ENCODE measurements at places on chromosomes 1 and 21. TPM values are rescaled to one million over a fixed set of nuclear protein-coding genes. Genes with fewer than 3 reads are reported as not detected.

DNA sequence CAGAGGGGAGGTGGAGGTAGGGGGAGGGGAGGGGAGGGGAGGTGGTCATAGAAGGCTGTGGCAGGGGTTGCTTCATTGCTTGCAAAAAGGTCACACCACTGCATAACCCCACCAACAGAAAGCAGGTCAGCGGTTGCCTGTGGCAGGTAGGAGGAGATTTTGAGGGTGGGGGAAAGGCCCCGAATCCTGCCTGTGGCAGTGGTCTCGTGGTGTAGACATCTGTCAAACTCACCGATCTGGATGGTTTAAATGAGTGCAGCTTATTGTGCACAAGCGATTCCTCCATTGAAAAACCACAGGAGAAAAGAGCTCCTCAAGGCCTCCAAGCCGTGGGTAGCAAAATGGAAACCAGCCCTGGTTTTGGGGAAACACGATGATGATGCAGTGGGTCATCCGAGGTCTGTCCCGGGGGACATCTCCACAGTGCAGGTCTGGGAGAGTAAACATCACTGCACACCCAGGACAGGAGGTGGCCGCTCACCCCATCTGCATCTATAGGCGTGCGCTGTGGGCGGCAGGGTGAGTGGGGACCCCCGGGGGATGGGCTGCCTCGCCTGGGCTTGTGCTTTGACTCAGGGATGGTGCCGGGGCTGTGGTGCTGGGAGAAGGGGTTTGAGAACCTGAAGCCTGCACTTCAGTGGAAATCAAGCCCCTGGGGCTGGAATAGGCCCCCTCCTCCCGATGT is 112.3 kb downstream of the CRYAA start:
- no peak for DNase-seq

GRCh38 chr1:67729872-67730271 is 44.9 kb downstream of the GADD45A start:
- DNase-seq: no peak

- DNase-seq: no peak
These were observed 61.8 kb upstream of the B3GALNT2 start for GRCh38 chr1:235566084-235566483.

DNA sequence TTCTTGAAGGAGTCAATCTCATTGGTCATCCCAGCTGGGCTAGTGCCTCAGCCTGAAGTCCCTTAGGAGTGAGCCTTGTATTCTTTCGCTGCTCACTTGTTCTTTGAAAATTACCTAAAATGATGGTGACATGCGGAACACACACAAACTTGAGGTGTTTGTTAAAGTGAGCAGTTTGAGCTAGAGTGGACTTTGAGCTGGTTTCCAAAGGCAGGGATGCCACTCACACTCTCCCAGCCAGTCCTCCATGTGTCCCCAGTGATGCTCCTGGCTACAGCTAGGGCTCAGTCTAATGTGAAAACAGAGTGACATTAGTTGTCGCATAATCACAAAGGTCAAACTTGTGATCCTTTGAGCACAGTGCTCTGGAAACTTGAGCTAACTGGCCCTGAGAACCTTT is 84.3 kb downstream of the DTL start:
- DNase-seq: no peak

- no peak for DNase-seq
These were observed 83.3 kb downstream of the DISP1 start for GRCh38 chr1:222898191-222898527.

DNA sequence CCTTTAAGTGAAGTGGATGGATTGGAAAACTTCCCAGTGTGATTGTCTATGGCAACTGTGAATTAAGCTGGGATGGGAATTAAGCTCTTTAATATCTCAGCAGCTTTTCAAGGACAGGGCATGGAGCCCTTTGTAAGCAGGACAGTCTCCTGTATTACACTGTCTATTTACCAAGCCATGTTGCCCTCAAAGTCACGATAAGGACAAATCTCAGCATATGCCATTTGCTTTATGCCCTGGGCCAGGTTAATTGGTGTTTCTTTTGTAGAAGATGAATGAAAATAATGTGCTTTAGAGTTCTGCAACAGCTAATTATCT is 17.6 kb downstream of the UTP25 start:
- DNase-seq: no peak

- DNase-seq: no peak
These were observed 160.8 kb upstream of the APP start for GRCh38 chr21:26331205-26331980.

DNA sequence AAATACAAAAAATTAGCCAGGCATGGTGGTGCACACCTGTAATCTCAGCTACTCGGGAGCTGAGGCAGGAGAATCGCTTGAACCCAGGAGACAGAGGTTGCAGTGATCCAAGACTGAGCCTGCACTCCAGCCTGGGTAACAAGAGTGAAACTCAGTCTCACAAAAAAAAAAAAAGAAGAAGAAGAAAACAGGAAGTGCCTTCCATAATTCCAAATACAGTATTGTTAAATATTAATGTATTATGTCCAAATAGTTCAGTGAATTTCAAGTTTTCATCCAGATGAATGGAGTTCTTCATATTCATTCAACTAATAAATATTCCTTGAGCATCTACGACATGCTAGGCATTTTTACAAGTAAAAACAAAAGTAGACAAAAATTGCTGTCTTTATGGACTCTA is 33.3 kb downstream of the PLEKHO1 start:
- no peak for DNase-seq

- no peak for DNase-seq
These were observed 2.0 kb upstream of the OLIG2 start for GRCh38 chr21:33023574-33024200.

GRCh38 chr21:20591284-20591683 is 406.9 kb upstream of the NCAM2 start:
- no peak for DNase-seq

DNA sequence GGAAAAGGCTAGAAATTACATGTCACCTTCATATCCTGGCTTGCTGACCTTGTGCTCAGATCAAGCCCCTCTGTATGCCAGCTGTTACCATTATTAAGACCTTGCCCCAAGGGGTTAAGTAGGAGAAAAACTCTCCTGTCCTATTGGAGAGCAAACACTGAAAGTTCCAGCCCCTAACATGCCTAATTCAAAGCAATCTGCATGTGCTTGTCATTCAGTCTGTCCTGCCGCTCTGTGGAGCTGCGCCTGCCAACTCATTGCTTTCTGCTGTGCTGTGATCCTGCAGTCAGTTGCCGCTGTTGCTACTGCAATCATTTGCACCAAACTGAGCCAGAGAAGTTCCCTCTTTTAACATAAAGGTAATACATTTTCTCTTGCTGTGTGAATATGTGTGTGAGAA is 113.4 kb downstream of the DISP1 start:
- peak; percentile 77 for DNase-seq

DNA sequence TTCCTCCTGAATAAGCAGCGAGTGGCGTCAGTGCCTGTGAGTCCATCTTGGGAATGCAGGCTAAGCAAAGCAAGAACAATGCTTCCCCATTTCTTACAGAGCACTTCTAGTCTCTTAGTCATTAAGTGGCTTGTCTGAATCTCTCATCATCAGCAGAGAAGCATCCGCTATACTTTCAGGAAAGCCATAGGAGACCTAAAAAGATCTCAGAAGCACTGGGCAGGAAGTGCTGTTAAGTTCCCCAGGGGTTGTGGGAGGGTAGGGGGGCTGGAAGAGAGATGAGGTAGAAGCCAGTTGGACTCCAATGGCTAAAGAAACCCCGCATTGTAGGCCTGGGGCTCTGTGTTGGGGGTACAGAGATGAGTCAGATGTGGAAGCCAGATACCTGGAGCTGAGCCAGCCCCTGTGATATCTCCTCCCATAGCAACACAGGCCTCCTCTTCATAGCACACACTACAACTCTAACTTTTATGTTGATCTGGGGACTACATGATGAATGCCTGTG is 44.9 kb downstream of the SYT6 start:
- DNase-seq: no peak

- no peak for DNase-seq
These were observed 39.6 kb upstream of the LPGAT1 start for GRCh38 chr1:211870156-211870555.

DNA sequence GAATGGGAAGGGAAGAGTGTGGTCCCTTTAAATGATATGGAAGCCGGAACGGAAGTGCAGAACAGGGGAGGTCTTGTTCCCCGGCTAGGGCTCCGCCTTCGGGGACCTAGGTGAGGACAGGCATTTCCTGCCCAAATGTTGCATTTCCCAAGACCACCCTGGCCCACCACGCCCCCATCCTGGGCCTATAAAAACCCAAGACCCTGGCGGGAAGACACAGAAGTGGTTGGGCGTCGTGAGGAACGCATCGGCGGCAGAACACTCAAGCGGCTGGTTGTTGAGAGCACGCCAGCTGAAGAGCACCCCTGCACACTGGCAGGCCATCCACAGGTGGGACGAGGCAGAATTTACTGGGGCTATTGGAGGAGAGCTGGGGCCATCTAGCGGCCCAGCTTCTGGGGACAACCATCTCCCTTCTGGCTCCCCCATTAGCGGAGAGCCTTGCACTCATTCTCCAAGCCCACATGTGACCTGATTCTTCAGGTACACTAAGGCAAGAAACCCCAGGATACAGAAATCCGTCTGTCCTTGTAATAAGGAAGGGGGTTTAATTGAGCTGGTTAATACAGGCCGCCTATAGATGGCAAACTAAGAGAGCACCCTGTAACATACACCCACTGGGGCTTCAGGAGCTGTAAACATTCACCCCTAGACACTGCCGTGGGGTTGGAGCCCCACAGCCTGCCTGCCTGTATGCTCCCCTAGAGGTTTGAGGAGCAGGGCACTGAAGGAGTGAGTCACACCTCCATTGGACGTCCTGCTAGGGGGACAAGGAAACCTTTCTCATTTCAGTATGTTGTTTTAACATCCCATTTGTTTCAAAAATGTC is 1327.9 kb downstream of the BRINP3 start:
- peak; percentile 48 for DNase-seq

- no peak for DNase-seq
These were observed 34.2 kb upstream of the EXO1 start for GRCh38 chr1:241813768-241814320.

DNA sequence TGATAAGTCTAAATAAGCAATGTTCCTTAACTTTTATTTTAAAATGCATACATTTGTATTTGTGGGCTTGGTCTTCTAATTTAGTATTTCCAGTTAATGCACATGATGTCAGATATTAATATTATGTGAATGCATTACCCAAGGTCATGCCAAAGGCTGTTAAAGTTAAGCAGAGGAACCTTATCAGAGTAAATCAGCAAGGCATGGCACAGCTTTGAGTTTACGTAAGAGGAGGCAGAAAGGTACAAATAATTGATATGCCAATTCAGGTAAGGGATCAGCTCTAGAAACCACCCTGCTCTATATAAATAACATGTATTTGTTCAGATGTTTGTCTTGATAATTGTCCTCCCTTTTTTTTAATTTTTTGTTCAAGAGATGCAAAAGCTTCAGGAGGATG is 64.5 kb upstream of the CHRM3 start:
- no peak for DNase-seq

- DNase-seq: peak; percentile 33
These were observed 47.2 kb upstream of the ERRFI1 start for GRCh38 chr1:8073112-8073855.

DNA sequence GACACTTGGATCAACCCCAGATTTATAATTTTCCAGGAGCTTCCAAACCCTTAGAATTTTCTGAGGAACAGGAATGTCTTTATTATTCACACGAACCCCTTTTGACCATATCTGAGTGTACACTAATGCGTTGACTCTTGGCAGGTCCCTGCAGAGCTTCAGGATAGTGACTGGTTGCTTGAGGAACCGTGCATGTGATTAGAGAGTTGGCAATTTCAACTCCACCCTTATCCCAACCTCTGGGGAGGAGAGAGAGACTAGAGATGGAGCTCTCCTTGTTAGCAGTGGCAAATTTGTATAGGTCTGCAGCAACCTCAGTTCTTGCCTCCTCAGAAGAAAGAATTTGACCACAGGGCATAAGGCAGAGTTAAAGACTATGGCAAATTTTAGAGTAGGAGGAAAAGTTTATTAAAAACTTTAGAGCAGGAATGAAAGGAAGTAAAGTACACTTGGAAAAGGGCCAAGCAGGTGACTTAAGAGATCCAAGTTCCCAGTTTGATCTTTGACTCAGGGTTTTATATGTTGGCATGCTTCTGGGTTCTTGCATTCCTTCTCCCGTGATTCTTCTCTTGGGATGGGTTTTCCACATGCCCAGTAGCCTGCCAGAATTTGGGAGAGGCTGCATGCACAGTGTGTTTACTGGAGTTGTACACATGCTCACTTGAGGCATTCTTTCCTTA is 93.8 kb upstream of the ETV3 start:
- DNase-seq: no peak

GRCh38 chr1:161954050-161954449 is 69.6 kb downstream of the OLFML2B start:
- no peak for DNase-seq

DNA sequence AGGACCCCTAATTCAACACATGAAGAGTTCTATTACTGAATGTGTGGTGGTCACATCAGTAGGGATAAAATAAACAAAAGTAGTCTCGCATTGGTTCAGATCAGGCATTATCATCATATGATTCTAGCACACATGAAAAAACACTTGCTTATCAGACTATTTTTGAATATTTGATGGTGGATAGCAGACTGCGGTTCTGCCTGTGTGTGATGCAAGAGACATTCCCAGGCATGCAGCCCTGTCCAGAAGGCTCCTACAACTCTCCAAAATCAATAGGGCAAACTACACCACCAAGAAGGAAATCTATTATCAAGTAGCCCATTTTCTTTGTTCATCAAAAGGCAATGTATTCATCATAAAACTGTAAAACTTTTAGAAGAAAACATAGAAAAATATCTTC is 304.7 kb downstream of the DUSP10 start:
- DNase-seq: no peak

DNA sequence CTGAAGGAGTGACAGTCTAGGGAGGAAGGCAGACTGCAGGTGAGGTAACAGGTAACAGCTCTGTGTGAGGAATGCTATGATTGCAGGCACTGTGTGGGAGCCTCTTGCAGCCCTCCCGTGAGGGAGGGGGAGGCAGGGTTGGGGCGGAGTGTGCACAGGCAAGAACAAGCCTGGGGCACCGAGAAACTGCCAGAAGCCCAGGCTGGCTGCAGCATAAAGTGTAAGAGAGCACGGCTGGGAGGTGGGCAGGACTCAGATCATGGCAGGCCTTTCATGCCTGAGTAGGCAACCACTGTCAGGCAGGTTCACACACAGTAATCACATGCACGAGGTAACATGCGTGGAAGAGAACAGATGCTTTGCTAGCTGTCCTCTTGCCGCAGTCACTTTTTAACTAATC is 11.3 kb upstream of the RHEX start:
- peak; percentile 75 for DNase-seq

DNA sequence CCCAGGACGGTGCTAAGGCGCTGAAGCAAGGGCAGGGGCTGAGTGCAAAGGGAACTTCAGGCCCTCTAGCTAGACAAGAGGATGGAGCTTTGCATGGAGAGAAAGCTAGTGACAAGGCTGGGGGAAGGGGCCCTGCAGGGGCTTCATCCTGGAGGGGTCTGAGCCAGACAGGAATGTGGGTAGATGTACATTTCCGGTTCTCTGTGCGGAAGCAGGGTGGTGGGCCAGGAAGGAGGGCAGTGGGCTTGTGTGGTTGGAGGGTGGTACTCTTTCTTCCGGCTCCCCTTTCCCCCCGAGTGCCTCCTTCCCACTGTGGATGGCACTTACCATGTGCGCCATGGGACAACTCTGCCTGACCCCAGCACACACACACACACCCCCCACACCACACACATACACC is 1.5 kb downstream of the KISS1 start:
- DNase-seq: no peak

HUNK gene
- total RNA-seq: 0.27 TPM

KCNT2 gene
- total RNA-seq: 18.5 TPM

GPR157 gene
- 6.7 TPM for total RNA-seq

TMEM269 gene
- total RNA-seq: not detected

RXRG gene
- 4.0 TPM for total RNA-seq

DTL gene
- 3.9 TPM for total RNA-seq

ARHGAP30 gene
- 3.5 TPM for total RNA-seq

WNT9A gene
- total RNA-seq: 3.6 TPM

RAB7B gene
- 12.3 TPM for total RNA-seq

LY9 gene
- total RNA-seq: 2.1 TPM

All from thyroid gland (tissue), 4 donors.